Activated CD4-positive, CD25-positive, alpha-beta regulatory T cell treated with anti-CD3 and anti-CD28 coated beads, Interleukin-2, amount 50 U/mL, for 24 hours (primary cell): ENCODE measurements at places on chromosomes 3 and 15.

DNA sequence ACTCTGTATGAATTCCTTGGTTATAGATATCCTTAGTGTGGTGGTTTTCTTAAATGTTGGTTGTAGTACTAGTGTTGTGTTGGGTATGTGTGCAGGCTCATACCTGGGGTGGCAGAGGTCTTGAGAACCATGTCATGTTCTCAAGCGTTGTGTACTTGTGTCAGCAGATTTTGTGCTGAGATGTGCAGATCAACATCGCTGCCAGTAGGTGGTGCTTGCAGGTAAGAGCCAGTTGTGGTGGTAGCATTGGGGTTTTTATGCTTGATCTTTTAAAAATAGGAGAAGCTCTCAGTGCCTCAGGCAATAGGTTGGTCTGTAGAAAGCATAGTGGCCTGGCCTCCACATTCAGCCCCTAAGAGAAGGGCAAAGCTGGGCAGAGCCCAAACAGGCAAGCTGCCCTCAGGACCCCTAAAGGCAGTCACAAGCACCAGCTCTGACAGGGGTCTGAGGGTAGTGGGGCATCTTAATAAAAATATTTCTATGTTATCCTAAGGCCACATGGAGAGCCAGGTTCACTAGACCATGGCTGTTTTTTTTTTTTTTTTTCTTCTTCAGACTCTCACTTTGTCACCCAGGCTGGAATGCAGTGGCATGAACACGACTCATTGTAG is 164.0 kb downstream of the IL20RB start:
- no peak for ATAC-seq

DNA sequence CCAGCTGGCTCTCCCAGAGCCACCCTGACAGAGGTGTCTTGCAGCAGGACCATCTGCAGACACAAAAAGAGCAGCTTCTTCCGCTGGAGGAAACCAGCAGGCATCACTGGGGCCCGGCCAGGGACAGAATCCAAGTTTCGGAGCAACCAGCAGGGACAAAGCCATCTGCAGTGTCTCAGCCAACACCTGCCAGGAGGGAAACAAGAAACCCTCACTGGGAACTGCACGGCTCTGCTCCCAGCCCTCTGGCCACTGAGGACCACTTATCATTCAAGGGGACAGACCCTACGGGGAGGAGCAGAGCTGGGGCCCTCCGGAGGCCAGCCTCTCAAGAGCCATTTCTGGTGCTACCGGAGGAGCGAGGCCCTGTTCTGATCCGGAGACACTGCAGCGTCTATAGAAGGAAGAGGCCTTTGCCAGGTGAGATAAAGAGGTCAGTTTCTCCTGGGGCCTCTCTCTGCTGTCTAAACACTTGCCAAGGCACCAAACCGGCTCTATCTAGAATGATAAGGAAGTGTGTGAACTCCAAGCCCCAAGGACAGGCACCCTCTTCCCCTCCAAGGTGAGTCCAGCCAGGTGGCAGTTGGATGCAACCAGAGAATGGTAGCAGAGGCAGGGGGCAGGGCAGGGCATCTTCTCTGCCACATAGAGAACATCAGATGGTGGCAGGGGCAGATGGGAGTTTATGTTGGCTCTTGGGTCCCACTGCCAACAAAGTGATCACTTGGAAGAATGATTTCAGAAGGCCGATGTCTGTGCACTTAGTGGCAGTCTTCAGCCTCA is 89.0 kb downstream of the CHSY1 start:
- no peak for ATAC-seq

DNA sequence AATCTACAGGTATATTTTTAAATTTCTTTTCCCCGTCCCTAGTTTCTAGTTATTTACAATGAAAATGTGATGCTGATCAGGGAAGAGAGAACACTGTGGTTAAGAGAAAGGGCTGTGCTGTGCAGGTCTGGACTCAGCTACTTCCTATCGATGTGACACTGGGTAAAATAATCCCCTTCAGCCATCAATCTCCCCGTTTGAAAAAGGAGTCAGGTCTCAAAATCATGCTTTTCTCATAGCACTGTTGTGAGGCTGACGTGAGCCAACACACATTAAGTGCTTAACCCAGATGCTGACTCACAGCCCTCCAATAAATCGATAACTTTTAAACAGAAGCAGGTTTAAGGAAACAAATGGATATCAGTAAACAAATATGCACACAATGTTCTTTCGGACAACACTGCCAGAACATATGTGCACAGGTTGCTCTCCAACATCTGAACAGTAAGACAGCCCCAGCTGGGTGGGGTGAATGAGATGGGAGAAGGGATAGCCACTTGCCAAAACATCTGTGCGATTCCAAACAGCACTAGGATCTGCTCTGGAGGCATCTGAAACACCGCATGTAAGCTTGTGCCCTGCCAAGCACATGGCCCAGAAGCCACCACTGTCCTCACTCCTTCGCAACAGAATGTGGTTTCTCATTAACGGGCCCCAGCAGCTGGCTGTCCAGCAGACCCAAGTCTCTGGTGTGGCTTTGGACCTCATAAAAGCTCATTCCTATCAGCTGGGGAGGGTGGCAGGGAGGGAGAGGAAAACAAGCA is 143.2 kb upstream of the PRICKLE2 start:
- ATAC-seq = no peak

GRCh38 chr15:47293466-47294162 is 423.7 kb upstream of the SEMA6D start:
- no peak for ATAC-seq

DNA sequence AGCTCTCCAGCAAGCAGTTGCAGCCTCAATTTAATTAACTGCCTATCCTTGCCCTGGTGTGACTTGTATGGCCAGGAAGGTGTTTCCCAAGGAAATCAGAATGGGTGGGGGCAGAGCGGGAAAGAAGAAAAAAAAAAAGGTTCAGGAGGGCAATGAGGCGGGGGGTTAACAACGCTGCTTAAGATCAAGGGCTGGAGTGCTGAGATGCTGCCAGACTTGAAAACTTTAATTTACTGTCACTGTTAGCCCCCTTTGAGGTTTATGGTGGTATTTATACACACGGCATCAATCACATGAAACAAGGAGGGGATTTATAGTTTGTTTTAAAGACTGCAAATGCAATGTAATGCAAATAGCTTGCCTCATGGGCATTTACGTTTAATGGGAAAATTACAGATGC is 319.4 kb upstream of the NR2F2 start:
- ATAC-seq = no peak

DNA sequence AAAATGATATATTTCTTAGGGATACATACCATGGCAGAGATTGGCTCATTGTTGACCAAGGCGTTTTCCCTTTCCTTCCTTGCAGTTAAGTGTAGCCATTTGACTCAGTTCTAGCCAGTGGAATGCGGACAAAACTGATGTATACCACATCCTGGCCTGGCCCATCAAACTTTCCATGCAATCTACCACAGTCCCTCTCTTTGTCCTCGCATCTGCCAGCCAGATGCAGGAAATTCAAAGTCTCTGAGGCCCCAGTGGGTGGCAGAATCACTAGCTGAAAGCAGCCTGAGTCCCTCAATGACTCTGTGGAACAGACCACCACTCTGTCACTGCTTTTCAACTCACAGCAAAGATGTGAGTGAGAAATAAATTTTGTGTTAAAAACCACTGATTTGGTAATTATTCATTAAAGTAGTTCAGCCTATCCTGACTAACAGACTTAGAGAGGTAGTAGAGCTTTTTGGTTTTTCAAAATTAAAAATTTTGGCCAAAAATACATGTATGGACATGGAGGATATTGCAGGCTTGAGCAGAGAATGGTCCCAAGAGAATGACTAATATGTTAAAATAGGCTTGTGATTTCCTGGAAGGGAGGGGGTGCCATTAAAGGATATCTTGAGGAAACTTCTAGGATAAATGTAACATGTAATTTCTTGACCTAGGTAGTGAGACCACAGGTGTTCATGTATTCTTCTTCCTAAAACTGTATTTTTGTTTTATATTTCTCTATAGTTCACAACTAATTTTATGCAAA is 10.9 kb downstream of the LRRFIP2 start:
- peak; percentile 62 for ATAC-seq

DNA sequence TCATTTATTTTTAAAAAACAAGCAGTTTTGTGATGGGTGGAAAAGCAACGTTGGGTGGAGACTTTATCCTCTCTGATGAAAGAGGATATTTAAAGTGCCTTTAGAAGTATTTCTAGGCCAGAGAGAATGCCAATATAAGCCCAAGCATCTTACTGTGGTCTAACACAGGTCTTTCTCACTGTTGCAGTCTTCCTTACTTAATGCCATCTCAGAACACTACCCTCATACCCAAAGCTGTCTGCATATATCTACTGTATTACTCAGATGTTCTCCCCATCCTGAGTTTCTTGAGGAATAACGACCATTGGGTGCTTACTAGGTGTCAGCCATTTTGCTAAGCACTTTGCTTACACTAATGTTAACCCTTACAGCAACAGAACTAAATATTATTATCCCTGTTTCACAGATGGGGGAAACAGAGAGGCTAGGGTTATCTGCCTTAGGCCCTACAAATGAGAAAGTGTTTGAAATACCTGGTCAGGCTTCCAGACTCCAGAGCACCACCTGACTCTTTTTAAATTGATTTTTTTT is 29.8 kb upstream of the EBLN2 start:
- no peak for ATAC-seq

DNA sequence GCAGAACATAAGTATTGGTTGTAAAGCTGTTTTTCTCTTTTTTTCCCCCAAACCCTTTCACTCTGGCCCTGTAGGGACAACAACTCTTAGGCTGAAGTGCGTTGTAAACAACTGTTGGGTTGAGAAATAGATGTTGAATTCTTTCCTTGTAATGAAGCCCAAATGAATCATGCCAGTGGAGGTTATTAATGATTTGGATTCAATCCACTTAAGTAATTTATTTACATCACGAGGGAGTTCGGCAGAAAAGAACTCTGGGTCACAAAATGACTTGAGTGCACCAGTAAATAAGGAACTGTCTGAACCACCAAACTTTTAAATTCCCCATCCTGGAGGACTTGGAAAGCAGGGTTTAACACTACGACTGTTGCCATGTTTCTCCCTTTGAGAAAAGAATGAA is 218.9 kb downstream of the PDZRN3 start:
- no peak for ATAC-seq

DNA sequence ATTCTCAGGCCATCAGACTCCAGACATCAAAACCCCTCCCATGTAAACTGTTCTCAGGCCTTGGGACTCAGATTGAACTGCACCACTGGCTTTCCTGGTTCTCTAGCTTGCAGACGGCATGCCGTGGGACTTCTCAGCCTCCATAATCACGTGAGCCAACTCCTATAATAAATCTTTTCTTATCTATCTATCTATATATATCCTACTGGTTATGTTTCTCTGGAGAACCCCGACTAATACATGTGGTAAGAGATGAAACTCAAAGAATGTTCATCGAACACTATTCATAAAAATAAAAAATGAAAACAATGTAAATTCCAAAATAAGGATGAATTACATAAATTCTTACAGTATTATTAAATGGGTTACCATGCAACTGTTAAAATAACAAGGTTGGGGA is 84.5 kb upstream of the NTRK3 start:
- ATAC-seq = no peak
